Fibroblast of skin of scalp (primary cell): ENCODE measurements at places on chromosomes 12 and 14.
A peak's percentile ranks its signal among the peaks of the same experiment; 100 is the strongest.

DNA sequence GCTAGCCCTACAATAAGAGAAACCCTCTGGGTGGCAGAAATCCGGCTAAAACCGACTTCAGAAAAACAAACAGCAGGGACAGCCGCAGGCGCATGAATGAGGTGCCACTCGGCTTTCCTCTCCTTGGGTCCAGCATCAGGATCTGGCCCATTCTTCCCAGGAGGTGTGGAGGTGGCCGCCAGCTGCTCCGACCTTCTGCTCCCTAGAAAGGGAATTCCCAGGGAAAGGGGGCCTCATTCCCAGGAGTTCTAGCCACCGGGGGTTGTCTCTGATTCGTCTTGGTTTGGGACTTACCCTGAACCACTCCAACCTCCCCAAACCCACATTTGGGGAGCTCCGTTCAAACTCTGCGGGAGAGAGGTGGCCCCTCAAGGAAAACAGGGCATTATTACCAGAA is 13.0 kb downstream of the PAPLN start:
- no peak for DNase-seq

GRCh38 chr12:48851883-48852733 is at the start of gene DDX23:
Gene DDX23 (minus strand): TSS chr12:48852163. CDS start chr12:48845782, 6,381 bp downstream.
- DNase-seq = peak; percentile 98

DNA sequence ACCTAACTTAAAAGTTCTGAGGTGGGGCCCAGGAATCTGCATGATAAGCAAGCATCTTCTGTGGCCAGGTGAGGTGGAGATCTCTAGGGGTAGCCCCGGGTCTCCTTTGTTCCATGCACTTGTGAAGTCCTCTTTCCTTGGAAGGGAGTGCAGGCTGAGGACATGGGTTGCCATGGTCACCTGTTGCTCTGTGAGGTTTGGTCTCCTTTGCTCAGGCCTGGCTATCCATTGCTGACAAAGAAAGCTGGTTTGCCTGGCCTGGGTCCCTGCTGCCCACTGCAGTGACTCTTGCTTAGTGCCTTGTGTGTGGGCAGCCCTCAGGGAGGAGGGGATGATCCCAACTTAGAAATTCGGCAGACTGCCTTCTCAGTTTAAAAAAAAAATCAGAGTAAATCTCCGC is 11.1 kb downstream of the NRXN3 start:
- no peak for DNase-seq

GRCh38 chr12:111034083-111034885 is 113.9 kb upstream of the MYL2 start:
- DNase-seq = no peak

DNA sequence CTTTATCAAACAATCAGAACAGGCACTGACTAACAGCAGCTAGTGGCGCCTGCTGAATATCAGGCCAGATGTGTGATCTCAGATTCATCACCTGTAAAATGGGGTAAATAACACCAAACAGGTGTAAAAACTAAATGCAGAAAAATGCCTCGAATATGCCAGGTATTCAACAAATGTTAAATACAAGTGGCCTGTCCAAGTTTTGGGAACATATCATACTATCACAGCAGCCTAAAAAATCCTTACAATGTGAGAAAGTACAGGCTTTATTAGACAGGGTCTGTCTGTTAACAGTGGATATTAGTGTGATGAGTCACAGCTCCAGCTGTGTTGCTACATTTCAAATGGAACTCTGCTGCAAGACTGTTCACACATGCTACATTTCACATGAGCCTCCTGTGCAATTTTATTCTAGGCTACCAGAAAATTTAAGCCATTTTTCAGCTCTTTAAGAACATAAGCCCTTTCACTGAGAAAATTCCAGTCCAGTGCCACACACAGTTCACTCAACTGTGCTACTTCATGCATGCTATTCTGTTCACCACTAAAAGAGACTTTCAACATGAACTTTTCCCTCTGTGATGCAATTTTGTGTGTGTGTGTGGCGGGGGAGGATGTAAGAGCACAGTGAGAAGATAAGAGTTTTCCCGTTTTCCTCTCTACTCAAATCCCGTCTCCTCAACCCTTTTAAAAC is 56.7 kb downstream of the MSRB3 start:
- DNase-seq = peak; percentile 93

DNA sequence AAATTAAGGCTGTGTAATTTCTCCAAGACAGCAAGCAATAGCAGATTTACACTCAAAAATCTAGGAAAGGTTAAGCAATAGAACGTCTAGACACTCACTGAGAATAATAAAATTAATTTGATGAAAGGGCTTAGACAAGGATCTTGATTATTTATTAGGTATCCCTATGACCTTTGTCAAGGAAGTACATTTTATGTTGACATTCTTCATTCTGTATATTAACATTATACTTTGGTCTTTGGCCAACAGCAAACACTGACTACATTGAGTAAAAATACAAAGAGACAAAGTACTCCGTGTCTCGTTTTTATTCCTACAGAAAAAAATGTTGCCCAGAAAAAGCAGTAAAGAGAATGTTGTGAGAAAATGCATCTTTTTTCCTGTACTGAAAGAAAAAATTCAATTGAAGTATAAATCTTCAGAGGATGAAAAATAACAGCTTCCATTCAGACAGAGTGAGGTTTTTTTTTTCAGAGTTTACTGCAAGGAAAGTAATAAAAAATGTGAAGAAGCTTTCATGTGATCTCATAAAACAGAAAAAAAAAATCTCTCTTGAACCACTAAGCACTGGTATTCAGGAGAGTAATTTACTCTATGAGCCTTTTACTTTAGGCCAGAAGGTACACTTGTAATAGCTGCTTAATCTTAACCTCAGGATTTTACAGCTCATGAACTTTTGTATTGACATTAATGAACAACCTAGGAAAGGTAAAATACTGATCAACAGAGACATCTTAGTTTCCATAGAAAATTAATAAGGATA is 605.0 kb downstream of the FSCB start:
- no peak for DNase-seq

GRCh38 chr12:14774906-14775635 is 28.2 kb downstream of the WBP11 start:
- DNase-seq = peak; percentile 70

DNA sequence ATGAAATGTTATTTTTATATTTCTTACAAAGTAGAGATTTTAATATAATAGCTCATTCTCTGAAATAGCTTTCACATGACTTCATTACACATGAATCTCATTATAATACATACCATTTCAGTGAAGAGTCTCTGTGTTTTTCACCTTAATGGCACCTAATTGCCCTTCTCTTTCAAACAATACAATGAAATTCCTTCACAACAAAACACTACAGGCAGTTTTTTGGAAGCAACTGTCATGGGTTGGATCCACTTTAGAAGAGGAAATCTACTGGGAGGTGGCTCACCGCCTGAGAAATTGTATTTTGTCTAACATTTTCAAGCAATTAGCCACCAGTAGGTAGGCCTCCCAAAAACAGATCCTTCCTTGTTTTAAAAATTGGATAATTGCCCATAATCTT is 40.3 kb upstream of the RGS6 start:
- DNase-seq = no peak

GRCh38 chr12:78802593-78802992 is 62.0 kb upstream of the SYT1 start:
- DNase-seq = peak; percentile 29

- DNase-seq = no peak
These were observed 46.3 kb upstream of the SLC38A4 start for GRCh38 chr12:46872135-46872534.

DNA sequence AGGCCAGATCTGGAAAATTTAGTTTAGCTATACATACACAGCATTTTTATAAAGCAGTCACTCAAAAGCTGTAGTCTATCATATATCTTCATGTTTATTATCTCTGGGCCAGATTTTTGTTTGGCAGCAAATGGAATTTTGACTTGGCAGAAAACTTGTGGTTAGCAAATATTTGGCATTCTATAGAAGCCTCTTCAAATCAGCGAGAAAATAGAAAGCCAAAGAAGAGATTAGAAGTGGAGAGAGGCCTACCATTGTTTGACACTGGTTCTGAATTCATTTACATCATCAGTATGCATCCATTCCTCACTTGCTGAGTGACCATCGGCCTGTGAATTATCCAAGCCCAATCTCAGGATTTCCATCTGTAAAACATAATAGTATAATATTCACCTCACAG is 1077.6 kb downstream of the GALC start:
- peak; percentile 85 for DNase-seq

DNA sequence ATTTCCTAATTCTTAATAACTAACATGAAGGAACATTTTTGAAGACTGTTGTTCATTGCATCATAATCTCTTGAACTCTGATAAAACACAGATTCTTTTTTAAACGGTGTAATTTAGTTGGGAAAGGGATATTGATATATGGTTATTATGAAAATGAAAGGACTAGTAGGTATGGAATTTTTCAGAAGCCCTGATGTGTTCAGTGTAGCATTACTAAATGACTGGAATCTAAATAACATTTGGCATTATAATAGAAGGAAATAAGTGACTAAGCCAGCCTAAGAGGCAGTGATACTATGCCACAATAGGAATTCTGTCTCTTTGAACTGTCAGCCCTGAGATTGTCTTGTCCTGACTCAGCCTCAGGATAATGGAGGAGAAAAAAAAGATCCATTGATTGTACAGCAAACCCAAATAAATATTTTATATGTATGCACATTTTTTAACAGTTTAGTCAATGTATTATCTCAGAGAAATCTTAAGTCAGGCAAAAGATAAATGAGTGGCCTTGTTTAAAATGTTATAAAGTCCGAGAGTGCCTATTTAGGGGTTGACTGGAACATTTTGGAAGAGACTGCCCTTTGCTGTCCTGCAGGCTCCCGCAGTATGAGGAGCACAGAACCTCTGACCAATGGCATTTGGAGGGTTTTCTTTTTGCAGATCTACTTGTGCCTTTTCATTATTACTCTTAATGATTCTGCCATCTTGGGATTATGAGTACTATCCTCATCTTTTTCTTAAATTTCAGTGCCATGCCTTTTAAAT is 271.2 kb downstream of the EGLN3 start:
- peak; percentile 78 for DNase-seq

DNA sequence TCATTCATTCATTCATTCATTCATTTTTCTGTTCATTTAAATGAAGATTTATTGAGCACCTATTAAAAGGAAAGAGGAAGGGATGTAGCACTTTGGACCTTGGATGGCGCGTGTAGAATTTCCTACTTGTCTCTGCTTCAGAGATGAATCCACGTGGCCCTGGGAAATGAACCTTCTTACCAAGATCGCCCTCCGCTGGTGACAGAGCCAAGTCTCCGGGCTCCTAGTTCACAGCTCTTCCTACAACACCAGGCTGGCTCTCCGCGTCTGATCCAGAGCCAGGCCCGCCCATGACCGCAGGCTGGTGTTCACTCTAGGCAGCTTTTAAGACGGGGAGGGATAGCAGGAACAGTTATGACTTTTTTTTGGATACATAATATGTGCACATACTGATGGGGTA is 70.9 kb upstream of the PIWIL1 start:
- DNase-seq = no peak

DNA sequence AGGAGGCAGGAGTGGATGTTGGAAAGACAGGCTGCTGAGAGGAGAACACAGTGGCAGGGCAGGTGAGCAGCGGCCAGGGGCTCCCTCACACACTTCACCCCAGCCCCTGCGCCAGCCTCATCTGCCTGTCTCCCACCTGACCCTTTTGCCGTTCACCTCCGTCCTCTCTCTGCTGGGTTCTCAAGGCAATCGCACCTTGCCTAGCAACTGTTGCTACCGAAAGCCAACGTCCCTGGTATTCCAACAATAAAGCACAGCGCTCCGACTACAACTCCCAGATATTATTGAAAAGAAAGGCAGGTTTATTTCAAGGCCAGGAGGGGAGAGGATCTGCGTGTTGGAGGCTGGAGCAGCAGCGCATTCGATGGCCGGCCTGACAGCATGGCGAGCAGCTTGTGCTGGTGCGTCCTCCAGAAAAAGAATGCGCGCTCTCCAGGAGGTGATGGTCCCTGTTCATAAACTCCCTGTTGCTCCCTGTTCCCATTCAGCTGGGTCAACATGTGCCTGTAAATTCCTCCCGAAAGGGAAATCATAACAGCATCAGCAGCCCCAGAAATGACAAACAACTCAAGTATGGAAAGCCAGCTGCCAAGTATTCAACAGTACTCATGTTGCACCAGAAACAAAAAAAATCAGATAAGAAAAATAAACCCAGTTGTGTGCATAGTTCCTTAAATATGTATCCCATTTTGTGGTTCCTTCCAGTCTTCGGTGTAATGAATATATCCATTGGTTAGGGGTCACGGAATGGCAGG is 153.0 kb upstream of the DIO3 start:
- DNase-seq = peak; percentile 90

GRCh38 chr12:120710031-120710804 is at the start of gene UNC119B:
Gene UNC119B (plus strand): TSS chr12:120710458. CDS start chr12:120710475, 17 bp downstream.
- DNase-seq = peak; percentile 60

DNA sequence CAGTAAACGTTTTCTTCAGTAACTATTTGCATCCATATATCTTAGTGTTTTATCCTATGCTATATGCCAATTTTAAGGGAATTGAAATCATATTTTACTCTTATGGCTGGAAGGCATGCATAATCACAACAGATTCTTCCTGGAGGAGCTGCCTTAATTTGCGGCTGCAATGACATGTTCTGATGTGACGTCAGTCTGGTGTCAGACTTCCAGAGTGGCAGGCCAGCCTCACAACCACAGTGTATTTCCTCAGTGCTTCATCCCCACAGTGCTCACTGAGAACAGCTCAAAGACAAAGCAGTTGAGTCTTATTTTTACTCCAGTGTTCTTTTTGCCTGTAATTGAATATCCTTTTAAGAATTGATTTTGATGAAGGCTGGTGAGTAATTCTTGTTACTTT is 107.1 kb downstream of the PLEKHA5 start:
- DNase-seq = peak; percentile 79

GRCh38 chr12:111585690-111586089 is 13.4 kb downstream of the ATXN2 start:
- no peak for DNase-seq

DNA sequence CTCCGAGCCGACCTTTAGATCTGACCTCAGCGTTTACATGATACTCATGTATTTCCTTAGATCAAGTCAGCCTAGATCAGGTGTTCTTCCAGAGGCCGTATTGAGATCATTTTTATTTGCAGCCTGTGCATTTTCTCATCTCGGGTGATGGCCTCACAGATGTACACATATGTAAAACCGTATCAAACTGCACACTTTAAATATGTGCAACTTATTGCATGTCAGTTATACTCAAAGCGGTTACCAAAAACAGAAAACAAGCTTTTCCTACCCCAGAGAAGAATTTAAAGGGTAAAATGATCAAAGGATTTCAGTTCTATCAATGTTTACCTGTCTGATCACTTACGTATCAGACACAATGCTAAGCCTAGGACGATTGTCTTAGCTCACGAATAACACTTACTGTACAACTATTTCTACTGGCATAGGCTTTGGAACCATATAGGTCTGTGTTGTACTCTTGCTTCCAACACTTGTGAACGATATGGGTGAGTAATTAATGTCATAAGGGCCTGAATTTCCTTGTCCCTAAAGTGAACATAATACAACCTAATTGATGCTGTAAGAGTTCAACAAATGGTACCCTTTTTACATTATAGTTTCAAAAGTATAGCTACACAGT is 628 bp upstream of the LLPH start:
- DNase-seq = no peak

GRCh38 chr14:94330857-94331256 is 7.7 kb upstream of the SERPINA6 start:
- DNase-seq = no peak

- no peak for DNase-seq
These were observed 76.1 kb downstream of the SLC24A4 start for GRCh38 chr14:92398888-92399636.
